Left cardiac atrium (tissue), 4 donors: ENCODE measurements at places on chromosomes 1 and 21. TPM values are rescaled to one million over a fixed set of nuclear protein-coding genes. Genes with fewer than 3 reads are reported as not detected.

Gene TFF3
- total RNA-seq: 9.1 TPM

Gene MTHFR
- 64.3 TPM for total RNA-seq

Gene AGRN
- total RNA-seq: 14.8 TPM

Gene RYR2
- 446 TPM for total RNA-seq

Gene LCE2A
- not detected for total RNA-seq

Gene TINAGL1
- 175 TPM for total RNA-seq

Gene LINGO4
- total RNA-seq: 0.29 TPM

Gene S100B
- 12.8 TPM for total RNA-seq

Gene ST6GALNAC5
- total RNA-seq: 0.52 TPM
